Hematopoietic multipotent progenitor cell treated with erythropoietin and hydrocortisone succinate and interleukin-3 and kit ligand, for 4 days (in vitro differentiated cells): ENCODE measurements at places on chromosomes 13 and 19.

GRCh38 chr13:38763446-38764381 lies 76.8 kb downstream of the FREM2 start:
- peak; percentile 60 for DNase-seq

DNA sequence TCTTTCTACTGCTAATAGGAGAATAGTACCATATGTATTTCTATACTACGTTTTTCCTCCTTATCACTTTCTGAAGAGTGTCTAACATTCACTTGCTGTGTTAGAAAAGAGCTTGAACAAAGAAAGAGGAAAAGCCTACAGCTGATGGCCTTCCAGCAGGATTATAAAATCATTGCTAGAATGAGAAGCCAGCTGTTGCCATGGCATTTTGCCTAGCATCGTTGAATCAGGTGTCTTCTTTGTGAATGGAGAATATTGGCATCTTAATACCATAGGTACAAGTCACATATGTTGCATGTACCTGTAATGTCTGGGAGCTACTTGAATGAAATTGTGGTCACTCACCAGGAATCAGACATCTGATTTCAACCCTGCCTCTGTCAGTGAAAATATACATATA lies 1174.9 kb downstream of the PCDH17 start:
- no peak for DNase-seq

DNA sequence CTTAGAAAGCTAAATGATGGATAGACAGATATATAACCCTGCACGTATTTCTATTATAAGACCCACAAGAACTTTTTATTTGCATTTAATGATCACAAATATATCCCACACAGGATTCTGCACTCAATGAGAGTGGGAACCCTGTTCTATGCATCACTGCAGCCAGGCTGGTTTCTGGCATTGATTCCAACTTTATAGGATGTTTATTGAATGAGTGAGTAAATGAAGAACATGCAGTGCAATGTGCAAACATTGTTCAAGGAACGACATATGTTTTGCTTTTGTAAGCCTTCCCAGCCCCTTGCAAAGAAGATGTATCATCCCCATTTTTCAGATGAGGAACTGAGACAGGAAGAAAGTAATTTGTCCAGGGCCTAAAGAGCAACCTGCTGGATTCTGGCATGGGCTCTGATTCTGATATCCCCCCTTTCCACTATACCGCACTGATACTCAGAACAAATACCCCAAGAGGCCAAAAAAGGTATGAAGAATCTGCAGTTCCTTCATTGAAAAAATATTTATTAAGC lies 246.3 kb downstream of the LACC1 start:
- DNase-seq, result no peak

GRCh38 chr19:20926796-20927195 lies 3.7 kb downstream of the ZNF85 start:
- DNase-seq, result no peak

GRCh38 chr19:32682317-32682716 lies 6.7 kb downstream of the RGS9BP start:
- DNase-seq, result no peak

DNA sequence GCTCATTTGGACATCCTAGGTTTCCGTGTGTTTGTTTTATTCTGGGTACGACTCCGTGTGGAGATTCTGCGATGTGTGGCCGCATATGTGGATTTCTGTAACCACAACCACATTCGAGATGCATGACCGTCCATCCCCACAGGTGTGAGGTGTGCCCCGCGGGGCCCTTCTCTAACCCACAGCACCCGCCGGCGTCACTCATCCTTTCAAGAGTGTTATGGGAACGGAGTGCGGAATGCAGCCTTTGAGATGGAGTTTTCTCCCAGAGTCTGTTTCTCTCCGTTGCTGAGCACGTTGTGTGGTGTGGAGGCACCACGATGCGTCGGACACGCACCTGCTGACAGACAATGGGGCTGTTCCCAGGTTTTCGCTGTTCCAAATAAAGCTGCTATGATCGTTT lies 40.0 kb downstream of the C13orf46 start:
- no peak for DNase-seq

GRCh38 chr13:60494296-60494695 lies 97.3 kb downstream of the TDRD3 start:
- no peak for DNase-seq

GRCh38 chr13:20441879-20442278 lies 83.8 kb downstream of the CRYL1 start:
- DNase-seq, result no peak

GRCh38 chr19:45101806-45102205 lies 8.8 kb downstream of the PPP1R37 start:
- no peak for DNase-seq

DNA sequence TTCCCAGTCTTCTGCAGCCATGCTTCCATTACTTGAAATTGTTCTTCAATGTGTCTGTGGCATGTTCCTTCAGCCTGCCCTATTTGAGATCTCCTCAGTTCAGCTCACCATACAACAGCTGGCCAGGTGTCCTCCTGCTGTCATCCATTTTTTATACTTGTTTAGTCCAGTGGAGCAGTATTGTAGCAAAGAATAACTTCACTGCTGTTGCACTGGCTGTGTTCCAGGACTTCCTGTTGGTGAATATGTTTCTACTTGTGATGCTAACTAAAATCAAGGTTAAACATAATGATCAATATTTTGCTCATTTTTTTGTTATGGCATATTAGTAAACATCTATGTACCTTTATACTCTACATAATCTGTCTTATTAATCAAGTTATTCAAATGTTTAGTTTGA lies 1394.1 kb downstream of the PCDH9 start:
- DNase-seq, result no peak

- peak; percentile 55 for DNase-seq
These were observed 14.9 kb upstream of the ZBTB7A start for GRCh38 chr19:4081441-4082129.

- DNase-seq, result peak; percentile 39
These were observed 4.1 kb upstream of the SOX1 start for GRCh38 chr13:112062571-112063570.

- DNase-seq, result peak; percentile 74
These were observed 32.2 kb downstream of the ZNF136 start for GRCh38 chr19:12194827-12195731.

- no peak for DNase-seq
These were observed 56.4 kb downstream of the KLF12 start for GRCh38 chr13:74077792-74078191.

DNA sequence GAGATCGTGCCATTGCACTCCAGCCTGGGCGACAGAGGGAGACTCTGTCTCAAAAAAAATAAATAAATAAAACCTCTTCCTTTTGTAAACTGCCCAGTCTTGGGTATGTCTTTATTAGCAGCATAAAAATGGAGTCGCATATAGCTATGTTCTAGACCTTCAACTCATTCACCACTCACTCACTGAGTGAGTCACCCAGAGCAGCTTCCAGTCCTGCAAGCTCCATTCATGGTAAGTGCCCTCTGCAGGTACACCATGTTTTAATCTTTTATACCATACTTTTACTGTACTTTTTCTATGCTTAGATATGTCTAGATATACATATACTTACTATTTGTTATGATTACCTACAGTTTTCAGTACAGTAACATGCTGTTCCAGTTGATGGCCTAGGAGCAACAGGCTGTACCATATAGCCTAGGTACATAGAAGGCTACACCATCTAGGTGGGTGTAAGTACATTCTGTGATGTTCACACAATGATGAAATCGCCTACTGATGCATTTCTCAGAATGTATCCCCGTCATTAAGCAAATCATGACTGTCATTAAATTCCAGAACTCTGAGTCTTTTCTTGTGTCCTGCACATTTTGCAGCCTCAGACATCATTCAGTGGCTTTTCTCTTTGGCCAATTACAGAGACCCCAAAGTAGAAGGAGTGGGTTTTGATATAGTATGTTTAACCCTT lies 13.7 kb upstream of the FARP1 start:
- DNase-seq, result no peak

- peak; percentile 38 for DNase-seq
These were observed 52.4 kb downstream of the ZNF676 start for GRCh38 chr19:22144394-22144793.

- no peak for DNase-seq
These were observed 183.2 kb upstream of the DACH1 start for GRCh38 chr13:72050251-72050650.

DNA sequence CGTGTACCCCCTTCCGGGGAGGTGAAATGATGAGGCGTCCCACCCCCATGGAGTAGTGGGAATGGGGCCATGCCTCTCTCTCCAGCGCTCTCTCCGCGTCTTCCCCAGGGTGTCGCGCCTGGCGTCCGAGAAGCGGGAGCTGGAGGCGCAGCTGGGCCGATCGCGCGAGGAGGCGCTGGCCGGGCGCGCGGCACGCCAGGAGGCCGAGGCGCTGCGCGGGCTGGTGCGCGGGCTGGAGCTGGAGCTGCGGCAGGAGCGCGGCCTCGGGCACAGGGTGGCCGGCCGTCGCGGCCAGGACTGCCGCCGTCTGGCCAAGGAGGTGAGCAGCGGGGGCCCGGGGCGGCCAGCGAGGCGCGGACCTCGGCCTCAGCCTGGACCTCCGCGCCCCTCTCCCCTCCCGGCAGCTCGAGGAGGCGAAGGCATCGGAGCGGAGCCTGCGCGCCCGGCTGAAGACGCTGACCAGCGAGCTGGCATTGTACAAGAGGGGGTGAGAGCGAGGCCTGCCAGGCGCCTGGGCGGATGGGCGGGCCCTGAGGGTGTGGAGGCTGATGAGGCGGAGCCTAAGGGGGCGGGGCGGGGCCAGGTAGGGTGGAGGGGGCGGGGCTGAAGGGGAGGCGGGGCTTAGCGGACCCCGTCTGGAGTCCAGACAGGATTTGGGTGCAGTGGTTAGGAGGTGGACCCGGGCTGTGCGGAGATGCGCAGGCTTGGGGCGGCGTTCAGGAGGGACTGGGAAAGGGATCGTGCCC lies 7.7 kb downstream of the PGLYRP1 start:
- peak; percentile 84 for DNase-seq

DNA sequence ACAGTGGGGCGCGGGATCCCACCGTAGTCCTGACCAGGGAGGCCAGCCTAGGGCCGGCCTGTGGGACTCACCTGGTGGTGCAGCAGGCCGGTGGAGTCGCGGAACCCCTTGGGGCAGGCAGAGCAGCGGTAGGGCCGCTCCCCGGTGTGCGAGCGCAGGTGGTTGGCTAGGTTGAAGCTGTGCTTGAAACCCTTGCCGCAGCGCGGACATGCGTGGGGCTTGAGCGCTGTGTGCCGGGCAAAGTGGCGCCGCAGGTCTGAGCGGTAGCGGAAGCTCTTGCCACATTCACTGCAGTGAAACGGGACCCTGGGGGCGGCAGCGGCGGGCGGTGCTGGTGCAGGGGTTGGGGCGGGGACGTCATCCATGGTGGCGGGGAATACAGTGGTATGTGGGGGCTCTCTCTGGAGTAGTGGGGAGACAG lies 1.8 kb downstream of the FIZ1 start:
- no peak for DNase-seq

DNA sequence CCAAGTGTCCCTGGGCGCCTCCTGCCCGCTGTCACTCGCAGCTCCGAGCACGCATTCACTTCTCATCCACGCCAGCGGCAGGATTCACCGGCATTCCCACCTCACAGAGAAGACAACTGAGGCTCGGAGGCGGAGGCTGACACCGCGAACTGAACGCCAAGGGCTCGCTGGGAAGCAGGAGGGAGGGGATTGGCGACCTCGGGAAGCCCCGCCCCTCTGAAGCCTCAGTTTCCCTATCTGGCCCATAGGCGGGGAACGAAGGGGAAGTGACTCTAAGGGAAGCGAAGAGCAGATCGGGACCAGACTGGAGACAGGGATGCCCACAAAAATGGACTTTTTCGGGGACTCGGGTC lies 256 bp downstream of the MICOS13 start:
- DNase-seq, result peak; percentile 40

GRCh38 chr19:33763633-33764371 lies 32.9 kb upstream of the KCTD15 start:
- DNase-seq, result no peak

DNA sequence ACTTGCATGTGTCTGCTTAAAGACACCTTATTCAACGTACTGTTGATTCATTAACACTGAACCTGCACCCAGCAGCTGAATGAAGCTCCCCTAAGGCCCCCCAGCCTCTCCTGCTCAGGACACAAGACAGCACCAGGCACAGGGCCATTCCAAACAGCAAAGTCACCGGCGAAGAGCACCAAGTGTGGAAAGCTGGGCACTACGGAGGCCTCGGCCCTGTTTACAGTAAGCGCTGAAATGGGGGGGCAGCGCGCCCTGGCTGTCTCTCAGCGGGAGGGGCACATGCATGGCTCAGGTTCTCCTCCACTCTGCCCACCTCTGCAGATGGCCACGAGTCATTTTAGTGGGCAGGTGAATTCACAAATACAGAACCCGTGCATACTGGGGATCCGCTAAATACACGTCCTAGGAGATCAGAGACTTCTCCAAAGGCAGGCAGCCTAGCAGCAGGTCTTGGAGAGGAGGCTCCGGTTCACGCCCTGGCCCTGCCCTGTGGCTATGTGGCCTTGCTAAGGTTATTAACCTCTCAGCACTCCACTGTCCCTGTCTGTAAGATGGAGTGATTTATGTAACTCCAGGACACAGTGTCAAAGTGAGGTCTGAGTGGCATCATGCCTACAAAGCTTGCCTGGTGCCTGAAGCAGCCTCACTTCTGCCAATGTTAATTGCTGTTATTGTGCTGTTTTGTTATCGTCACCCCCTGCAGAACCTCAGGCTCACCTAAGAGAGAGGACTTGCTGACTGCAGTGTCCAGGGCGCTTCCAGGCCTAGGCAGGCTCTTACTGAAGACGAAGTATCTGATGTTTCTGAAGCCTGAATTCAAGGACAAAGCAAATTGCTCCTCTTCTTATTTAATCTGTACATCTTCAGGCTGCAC lies 207.4 kb upstream of the SOX1 start:
- no peak for DNase-seq

DNA sequence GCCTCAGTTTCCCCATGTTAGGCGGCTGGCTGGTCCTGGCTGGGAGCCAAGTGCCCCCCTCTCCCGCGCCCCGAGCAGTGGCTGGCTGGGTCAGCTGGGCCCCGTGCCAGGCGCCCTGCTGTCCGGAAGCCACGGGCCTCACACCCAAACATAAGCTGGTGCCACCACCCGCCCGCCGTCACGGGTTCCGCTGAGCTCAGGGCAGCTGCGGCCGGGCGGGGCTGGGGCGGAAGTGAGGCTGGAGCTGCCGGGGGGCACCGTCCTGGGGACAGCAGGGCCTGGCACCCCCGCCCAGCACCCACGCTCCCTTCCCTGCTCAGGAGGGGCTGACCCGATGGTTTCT lies 19.3 kb downstream of the HCN2 start:
- peak; percentile 80 for DNase-seq

DNA sequence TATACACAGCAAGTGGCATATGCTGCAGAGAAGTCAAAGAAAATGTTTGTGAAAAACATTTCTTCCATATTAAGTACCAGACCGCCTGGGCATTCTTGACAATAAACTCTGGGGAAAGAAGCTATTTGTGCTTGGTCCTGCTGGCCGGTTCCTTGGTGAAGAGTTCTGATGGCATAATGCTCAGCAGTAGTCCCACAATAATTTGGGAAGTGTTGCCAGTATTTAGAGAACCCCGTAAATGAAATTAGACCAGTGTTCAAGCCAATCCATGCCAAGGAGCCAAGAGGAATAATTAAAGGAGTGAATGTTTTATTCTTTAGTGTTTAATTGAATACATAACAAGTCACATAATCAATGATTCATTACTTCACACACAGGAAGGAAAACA lies 6.3 kb downstream of the KCTD12 start:
- DNase-seq, result no peak
